Lower lobe of right lung (tissue), 2 donors: ENCODE measurements at places on chromosomes 2 and 18. TPM values are rescaled to one million over a fixed set of nuclear protein-coding genes. Genes with fewer than 3 reads are reported as not detected.

GRCh38 chr2:58122540-58122939, 75.9 kb downstream of the VRK2 start:
- no peak for DNase-seq

GRCh38 chr2:16161768-16162490, 221.6 kb downstream of the MYCN start:
- no peak for DNase-seq

- no peak for DNase-seq
Observed at GRCh38 chr2:115400940-115401339, 958.5 kb downstream of the DPP10 start.

DNA sequence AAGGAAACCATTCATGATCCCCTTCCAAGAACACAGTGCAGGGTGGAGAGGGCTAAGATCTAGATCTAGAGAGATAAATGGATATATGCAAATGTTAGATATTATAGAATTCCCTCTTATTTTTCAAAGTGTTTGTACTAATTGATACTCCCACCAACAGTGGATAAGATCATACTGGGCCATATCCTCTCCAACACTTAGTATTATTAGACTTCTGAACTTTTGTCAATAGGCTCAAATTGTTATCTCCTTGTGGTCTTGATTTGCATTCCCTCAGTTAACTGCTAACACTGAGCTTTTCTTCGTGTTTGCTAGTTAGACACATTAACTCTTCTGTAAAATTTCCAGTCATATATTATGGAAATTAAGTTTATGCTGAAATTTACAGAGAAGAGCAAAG, 56.5 kb upstream of the GRB14 start:
- no peak for DNase-seq

DNA sequence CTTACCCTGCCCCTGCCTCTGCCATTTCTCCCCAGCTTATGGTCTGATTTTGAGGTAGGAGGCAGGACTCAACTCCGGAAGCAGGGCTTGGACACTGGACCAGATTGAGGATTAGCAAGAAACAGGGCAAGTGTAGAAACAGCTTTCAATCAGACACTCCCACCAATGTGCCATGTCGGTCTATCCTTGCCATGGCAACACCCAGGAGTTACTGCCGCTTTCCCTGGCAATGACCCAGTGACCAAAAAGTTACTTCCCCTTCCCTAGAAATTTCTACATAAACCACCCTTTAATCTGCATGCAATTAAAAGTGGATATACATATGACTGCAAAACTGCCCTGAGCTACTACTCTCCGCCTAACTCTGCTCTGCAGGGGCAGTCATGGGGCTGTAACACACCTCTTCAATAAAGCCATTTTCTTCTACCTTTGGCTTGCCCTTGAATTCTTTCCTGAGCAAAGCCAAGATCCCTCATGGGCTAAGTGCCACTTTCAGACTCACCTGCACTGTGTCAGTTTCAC, 156.7 kb downstream of the LPIN1 start:
- DNase-seq = no peak

DNA sequence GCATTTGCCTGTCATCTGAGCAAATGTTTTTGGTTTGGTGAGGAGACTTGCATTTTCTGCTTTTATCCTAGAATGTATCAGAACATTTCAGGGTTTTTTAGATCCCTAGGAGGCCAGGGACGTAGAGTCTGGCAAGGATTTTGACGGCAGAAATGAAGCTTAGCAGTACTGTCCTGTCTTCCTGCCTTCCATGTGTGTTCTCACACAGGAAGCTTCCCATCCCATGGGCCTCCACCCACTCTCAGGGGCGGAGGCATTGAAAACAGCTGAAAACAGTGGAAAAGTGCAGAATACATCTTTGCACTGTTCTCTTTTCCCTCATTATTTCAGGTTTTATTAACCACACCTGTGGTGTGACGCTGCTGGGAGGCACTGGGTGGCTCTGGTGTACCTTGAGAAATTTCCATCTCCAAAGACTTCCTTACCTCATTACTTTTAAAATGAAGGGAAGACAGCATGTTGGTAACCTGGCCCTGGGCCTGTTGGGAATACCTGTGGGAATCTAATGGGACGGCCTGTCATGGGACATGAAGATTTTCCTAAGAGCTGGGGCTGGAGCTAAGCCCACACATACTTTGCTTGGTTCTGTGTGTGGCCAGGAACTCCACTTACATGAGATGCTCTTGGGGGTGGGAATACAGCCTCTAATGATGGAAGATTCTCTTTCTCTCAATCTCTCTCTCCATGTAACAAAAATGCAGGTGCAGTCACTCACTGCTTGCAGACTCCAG, 20.5 kb downstream of the PCARE start:
- no peak for DNase-seq

GRCh38 chr2:230542751-230543150, 126.8 kb downstream of the SP100 start:
- no peak for DNase-seq

Gene CRYBA2
- total RNA-seq = not detected

Gene TUBA3E
- total RNA-seq = not detected

Gene PROKR1
- not detected for total RNA-seq

Gene RAX
- not detected for total RNA-seq

Gene MARCHF4
- 0.12 TPM for total RNA-seq

Gene SPDYA
- 1.9 TPM for total RNA-seq

Gene TCF23
- total RNA-seq = 1.2 TPM
